K562 (cell line): ENCODE measurements at places on chromosomes 7 and 10.

GRCh38 chr10:63320683-63321082 is 145.1 kb downstream of the JMJD1C start:
- no peak for DNase-seq

DNA sequence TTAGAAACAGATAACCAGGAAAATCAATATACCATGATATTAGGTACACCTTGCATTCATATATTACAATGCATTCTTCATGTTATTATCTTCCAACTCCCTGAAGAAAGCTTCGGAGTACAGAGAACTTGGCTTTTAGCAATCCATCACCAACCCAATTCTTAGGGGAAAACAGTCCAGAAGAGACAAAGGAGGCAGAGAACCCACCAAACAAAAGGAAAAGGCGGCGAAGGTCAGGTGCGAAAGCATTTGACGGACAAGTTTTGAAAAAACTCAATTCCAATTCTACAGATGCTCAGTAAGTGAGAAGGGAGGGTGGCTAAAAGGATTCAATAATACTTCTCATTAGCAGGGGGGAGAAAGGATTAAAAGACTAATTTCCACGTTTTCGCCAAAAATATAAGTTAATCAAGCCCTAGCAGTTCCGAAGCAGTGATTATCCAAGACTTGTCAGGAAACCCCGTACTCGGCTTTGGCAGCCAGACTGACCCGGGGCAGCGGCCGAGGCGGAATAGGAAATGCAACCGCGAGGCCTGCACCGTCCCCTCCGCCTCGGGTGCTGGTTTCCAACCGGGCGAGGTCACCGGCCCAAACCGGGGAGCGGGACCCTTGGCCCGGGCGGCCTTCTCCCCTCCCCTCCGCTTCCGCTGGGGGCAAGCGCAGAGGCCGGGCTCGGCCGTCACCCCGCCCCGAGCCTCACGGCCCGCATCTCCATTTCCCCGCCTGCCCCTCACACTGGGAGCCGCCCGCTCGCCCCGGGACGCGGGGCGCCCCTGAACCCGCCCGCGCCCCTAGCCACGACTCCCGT is 747 bp downstream of the GDI2 start:
- DNase-seq, result peak; percentile 53

DNA sequence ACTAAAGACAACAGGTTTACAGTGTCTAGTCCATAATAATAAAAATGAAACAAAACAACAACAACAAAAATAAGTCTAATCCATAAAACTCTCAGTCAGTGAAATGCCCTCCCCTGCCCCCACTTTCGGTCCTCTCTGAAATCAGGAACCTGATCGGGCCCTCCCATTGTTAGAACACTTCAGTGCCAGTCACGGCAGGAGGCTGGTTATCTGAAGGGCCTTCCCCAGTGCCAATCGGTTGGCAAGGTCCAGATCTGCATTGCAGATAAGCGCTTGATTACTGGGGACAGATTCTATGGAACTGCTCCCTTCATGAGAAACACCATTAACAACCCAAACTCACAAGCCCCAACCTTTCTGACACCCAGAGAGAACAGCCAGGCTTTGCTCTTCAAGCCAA is 72.2 kb upstream of the EEPD1 start:
- no peak for DNase-seq

GRCh38 chr10:51760864-51761640 is 61.7 kb upstream of the CSTF2T start:
- DNase-seq, result no peak

DNA sequence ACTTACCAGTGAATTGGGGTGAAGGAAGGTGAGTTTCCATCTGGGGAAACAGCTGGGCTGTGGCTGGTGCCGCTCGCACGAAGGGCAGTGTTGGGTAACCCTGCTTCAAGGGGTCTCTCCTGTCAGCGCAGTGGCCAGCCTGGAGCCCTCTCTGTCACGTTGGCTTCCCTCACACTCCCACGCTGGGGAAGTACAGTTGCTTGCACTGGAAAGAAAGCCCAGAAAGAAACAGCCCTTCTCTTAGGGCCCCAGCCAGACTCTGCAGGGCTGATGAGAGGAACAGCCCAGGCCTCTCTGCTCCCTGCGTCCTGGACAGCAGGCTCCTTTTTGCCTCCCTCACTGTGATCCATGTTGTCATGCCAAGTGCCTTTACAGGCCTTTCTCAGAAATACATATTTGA is 40.3 kb upstream of the TRIM8 start:
- no peak for DNase-seq

DNA sequence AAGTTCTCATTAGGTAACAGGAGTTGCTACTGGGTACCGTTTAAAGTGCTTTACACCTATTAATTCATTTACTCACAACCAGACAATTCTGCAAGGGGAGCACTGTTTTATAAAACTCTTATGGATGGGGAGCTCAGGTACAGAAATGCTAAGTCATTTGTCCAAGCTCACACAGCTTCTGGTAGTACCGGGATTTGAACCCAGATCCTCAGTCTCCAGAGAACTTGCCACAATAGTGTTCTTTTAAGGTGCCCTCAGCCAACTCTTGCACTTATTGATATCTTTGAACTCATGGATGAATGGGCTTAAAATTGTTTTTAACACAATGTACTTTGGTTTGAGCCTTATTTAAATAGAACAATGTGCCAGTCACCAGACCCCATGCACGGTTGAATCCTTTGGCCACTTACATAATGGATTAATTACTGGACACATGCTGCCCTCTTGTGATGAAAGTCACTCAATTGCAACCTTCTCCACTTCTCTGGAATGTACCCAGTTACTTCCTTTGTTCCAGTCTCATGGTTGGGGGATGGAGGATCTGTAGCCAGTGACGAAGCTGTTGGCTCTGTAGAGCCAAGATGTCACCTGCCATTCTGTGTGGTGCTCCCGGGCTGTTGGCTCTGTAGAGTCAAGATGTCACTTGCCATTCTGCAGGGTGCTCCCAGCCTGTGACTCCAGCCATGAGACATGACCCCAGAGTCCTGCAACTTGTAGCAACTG is 65.6 kb downstream of the NOD1 start:
- DNase-seq, result peak; percentile 48

- DNase-seq, result no peak
Observed at GRCh38 chr10:58621379-58622077, 108.9 kb downstream of the BICC1 start.

DNA sequence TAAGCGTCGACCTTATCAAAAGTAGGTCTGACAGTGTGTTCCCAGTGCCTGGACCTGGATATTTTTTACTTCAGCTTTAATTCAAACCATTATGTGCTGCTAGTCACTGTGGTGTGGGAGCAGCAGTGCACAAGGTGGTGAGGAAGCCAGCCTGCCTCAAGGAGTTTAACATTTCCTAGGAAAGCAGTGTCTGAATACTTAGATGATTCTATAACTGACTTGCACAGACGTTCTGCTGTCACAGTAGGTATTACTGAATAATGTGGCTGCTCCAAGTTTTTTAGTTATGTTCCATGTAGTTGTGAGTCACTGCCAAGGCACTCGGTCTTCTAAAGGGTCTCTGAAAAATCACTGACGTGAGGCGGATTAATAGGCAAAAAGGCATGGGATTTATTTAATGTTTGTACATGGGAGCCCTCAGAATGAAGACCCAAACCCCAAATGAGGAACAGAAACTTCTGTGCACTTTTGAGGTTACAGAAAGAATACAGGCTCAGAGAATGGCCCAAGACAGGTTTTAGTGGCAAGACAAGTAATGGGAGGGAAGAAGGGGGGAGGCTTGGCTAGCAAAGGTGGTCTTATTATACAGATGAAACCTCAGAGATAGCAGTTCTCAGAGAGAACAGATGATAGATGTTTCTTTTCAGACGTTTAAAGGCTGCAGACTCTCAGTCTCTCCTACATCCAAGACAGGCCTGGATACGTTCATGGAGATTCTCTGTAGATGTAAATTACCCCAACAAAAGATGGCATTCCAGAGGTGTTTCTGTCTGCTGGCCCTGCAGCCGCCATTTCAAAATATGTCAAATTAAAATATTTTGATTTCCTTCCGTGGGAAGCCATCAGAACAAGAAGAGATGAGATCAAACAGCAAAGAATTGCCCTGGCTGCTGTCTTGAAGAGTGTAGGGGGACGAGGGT is 209.3 kb downstream of the SDK1 start:
- no peak for DNase-seq

DNA sequence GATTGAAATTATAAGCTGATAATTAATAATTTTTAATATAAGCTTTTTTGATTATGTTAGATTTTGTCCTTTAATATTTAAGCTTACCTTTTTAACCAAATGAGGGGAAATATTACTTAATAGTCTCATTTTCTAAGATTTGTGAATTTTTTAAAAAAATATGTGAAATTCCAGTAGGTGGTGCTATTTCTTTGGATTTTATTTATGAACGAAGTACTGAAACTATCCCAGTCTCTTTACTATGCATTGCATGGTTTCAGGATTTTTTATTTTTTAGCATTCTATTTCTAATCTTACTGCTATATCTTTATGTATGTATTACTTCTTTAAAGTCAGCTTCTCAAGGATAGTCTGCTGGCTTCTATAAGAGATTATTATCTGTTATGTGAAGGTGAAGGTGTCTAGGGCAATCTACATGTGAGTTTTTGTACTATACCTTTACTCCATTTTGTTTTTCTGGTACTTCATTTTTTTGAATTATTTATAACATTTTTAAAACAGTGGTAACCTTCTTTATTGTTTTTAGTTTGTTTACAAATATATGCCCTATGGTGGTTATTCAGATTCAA is 78.3 kb downstream of the ATRNL1 start:
- DNase-seq, result peak; percentile 0

- no peak for DNase-seq
Observed at GRCh38 chr10:58757352-58758065, 244.8 kb downstream of the BICC1 start.

DNA sequence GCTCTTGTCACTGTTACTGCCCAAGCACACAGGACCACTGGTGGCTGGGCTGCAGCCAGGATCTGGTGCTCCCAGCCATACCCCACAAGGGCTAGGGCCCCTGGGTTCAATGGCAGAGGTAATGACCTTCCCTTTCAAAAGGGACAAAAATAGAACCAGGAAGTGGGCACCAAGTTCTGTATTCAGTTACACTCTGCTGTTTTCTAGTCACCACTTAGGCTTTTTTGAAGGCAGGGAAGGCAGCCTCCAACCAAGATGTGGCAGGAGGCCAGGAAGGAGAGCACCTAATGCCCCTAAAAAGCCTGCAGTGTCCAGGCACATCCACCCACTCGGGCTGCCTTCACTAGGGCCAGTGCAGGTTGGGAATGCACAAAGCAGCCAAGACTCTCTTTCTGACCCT is 47.8 kb downstream of the NOD1 start:
- no peak for DNase-seq

GRCh38 chr7:23264916-23265458 is 18.4 kb downstream of the GPNMB start:
- DNase-seq, result no peak

DNA sequence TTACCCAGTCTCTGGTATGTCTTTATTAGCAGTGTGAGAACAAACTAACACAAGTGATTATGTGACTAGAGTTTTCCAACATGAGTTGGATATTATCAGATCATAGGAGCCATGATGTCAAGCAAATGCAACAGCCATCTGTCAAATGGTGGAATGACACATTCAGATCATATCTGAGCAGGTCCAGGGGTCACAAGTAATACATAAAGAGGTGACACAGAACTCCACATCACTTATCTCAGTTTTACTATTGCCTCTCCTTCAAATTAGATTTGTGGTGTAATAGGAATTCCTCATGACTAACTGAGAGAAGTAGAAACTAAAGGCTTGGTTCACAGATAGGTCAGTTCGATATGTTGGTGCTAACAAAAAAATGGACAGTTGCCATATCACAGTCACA is 12.2 kb upstream of the SAMD9L start:
- no peak for DNase-seq

GRCh38 chr7:21077602-21078001 is 290.9 kb upstream of the SP8 start:
- DNase-seq, result no peak

- DNase-seq, result no peak
Observed at GRCh38 chr7:117250801-117251200, 72.1 kb downstream of the WNT2 start.

DNA sequence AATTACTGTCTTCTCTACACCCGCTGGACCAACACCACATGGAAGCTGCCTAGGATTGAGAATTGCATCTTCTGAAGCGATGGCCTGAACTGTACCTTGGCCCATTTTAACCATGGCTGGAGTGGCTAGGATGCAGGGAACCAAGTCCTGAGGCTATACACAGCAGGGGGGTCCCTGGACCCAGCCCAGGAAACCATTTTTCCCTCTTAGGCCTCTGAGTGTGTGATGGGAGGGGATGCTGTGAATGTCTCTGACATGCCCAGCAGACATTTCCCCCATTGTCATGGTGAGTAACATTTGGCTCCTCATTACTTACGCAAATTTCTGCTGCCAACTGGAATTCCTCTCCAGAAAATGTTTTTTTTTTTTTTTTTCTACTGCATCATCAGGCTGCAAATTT is 822.7 kb downstream of the PCDH15 start:
- DNase-seq, result no peak

GRCh38 chr7:43570688-43571365 is 12.1 kb upstream of the STK17A start:
- DNase-seq, result no peak

GRCh38 chr10:47165168-47165710 is 134.8 kb upstream of the GDF10 start:
- no peak for DNase-seq

- no peak for DNase-seq
Observed at GRCh38 chr10:104492329-104492940, 138.8 kb downstream of the CFAP58 start.

- DNase-seq, result no peak
Observed at GRCh38 chr7:21944616-21945453, 864 bp downstream of the CDCA7L start.

GRCh38 chr10:103888113-103888841 is 29.7 kb downstream of the STN1 start:
- peak; percentile 41 for DNase-seq

DNA sequence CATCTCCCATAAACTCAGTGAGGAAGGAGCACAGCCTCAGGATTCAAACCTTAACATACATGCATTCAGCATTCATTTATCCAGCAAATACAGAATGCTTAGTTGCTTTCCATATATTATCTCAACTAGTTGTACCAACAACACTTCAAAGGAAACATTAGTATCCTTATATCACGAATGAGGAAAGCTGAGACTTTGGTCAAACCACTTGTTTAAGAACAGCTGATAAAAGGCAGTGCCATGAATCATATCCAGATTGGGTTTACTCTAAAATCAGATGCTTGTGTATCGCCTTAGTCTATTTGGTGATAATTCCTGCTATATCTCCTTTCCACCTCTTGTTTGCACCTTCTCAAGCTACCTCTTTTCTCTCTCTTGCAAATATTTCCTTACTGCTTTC is 1.9 kb upstream of the CPED1 start:
- DNase-seq, result no peak
